Activated T-cell treated with anti-CD3 and anti-CD28 coated beads, Interleukin-2, amount 50 U/mL, for 1 hour (primary cell): ENCODE measurements at places on chromosomes 11 and 22.

DNA sequence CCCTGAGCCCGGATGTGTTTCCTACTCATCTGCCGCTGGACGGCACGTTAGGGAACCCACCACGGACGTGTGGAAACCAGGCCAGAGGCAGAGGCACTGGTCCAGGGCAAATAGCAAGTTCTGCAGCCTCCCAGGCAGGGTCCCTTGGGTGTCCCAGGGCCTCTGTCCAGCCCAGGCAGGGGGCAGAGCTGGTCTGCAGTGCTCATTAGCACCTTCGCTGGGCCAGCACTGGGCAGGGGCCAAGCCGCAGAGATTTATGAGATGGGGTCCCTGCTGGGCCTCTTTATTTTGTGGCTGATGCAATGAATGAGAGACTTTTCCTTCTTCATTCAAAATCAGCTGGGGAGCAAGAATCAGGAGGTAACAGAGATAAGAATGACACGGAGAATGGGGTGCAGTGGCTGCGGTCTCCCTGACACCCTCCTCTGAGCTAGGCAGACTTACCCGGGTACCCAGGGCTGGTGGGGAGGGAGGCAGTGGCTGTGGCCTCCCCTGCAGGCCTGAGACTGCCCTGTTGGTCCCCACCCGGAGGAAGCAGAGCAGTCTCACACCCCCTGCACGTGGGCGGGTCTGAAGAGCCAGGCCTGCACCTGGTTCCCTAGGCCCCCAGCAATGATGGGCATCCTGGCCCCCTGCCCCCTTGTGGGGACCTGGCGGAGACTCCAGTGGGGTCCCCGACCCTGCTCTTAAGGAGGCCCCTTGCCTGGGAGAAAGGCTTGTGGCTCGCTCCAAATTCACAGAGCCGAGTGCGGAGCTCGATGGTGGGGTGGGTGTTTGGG, 14.0 kb upstream of the PARVG start:
- DNase-seq, result no peak

GRCh38 chr11:18936002-18936673, 3.1 kb downstream of the MRGPRX1 start:
- DNase-seq, result no peak

DNA sequence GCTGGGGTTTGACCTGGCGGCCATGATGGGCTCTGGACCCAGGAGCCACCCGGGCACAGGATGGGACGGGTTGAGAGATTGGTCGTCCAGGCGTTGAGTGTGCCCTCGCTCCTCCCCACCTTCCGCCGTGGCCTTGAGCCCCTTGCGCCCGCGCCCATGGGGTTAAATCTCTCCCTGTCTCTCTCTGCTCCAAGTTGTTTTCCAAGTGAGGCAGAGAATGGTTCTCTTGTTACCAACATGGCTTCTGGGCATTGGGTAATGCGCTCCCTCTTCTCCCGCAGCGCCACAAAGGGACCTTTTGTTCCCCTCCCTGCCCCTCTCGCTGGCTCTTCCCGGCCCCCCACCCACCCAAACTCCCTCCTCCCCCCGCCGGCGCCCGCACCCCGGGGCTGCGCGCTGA, 18.8 kb upstream of the PICK1 start:
- no peak for DNase-seq

DNA sequence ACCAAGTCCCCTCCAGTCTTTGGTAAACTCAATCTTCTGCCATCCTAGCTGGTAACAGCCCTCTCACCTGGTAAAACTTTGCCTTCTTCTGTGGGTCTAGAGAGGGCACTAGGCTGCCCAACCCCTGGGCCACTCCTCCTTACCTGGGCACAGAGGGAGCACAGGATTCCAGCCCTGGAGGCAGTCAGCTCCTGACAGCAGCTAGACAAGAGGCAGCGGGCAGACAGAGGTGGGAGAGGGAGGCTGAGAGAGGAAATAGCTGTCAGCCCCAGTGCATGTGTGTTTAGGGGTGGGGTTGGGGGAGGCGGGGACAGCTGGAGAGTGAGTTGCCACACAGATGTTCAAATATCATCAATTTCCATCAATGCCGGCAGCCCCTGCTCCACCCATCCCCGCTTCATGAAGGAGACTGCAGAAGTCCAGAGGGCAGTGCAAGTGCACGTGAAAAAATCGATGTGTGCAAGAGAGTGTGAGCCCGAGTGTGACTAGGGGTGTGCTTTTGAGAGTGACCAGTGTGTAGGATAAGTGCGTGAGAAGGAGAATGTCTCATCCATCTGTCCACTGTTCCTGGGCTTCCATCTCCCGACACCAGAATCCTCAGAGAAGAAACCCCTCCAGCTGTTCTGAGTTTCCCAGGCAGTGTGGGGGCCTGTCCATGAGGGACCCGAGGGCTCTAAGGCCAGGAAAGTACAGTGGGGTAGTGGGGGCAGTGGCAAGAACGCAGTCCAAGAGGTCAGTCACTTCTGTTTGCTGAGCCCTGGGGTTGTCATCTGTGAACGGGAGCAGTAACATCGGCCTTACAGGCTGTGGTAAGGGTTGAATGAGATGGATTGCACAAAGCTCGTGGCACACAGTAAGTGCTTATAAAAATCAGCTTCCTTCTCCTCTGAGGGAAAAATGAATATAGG, at the start of gene PTGDR2:
PTGDR2 (minus strand) TSS at position 225 of the 908 bp plus-strand sequence. CDS start 2,228 bp downstream, outside the sequence.
- DNase-seq, result no peak

GRCh38 chr11:64970731-64971151, 1.2 kb downstream of the MAJIN start:
- peak; percentile 29 for DNase-seq

DNA sequence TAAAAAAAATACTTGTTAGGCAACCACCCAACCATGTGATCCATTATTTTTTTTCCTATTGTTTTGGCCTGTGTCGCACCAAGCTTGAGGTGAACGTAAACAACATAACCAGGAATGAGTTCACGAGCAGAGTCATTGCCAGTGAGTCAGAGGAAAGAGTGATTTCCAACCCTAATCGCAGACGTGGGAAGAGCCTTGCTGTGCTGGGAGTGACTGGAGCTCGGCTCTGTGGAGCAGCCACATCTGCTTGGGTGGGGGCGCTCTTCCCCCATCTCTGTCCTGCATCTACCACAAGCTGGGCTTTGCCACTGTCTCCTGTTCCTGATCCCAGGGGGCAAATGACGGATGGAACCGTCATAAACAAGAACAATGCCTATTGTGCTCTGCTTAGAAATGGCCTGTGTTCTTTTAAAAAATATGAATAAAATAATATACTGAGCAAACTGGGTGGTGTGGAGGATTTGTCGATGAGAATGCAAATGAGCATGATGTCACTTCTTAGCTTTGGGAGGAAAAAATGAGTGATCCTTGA, 210.0 kb downstream of the KIRREL3 start:
- DNase-seq, result no peak

GRCh38 chr22:49046546-49047361, 780.9 kb downstream of the BRD1 start:
- peak; percentile 28 for DNase-seq

DNA sequence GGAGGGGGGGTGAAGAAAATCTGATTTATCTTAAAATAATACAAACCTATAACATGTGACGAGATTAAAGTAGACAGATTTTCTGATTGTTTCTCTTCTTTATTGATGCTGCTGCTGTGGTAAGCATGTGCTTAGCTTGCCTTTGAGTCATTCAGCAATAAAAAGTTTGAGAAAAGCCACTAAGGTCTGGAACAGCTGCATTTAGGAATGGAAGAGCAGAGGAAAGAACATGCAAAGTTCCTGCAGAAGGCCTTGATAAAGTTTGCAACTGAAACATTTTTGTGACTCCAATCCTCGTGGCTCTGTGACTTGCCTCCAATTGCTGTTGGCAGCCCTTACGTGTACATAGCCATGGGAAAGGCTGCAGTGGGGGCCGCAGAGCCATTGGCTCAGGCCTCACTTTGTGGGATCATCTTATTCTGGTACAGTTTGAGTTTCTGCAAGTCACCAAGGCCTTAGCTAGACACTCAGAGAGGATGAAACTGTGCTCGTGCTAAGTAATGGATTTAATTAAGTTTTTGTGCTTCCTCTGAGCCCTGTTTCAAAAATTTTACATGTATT, 370.2 kb downstream of the AASDHPPT start:
- no peak for DNase-seq

- DNase-seq, result no peak
These were observed 50.2 kb downstream of the SLN start for GRCh38 chr11:107661656-107662055.

- no peak for DNase-seq
These were observed 13.7 kb downstream of the CRY2 start for GRCh38 chr11:45860764-45861510.

DNA sequence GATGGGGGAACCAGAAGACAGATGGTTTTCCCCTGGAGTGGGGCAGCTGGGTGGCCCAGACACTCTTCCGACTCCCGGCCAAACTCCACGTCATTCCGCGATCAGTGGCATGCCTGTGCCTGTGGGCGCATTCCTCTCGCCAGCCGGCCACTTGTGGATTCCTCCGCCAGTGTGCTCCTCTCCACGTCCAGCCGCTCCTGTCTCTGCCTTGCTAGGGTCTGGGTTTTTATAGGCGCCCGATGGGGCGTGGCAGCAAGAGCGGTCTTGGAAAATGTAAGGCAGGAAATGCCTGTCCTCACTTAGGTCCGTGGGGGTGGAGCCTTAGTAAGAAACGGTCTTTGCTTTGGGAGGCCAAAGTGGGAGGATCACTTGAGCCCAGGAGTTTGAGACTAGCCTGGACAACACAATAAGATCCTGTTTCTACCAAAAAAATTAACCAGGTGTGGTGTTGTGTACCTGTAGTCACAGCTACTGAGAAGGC, 81.6 kb upstream of the SEPTIN5 start:
- no peak for DNase-seq

DNA sequence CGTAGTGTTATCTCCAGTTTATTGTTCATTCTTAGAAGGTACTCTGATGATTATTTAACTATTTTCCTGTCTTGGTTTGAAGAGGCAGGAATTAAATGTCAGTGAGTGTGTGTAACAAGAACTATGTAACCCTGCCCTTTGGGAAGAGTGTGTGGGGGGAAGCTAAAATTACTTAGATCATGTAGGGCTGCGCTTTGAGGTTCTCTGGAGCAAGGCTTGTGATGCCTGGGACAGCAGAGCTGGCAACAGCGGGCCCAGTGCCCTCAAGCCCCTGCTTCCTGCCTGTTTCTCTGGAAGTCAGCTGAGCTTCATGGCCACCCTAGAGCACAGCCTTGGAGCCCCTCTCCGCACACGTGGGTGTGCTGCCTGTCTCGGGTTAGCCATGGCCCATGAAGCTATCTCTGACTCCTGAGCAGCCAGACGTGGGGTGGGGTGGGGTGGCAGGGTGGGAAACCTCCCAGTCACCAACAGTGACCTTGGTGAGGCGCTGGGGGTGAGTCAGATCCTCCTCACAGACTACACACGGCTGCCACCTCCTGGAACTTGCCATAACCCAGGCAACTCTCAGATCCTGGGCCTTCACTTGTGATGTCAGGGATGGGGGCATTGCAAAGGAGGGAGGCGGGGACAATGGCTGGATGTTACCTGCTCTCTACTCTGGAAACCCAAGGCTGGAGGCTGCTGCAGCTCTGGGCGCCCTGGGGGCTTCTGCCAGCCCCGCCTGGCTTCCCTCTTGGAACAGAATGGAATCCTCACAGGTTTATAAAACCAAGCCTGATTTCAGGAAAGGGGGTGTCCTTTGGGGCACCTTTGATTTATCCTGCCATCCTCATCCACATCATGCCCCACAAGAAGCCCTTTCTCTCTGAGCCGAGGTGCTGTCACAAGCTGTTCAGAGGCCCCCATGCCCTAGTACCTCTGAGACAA, 88.6 kb downstream of the SNX19 start:
- DNase-seq, result no peak

GRCh38 chr11:12182676-12183541, 72.5 kb downstream of the MICAL2 start:
- DNase-seq, result no peak

- no peak for DNase-seq
These were observed 749 bp downstream of the VWA5A start for GRCh38 chr11:124115782-124116616.

GRCh38 chr22:21876486-21877176, 9.2 kb upstream of the MAPK1 start:
- no peak for DNase-seq

DNA sequence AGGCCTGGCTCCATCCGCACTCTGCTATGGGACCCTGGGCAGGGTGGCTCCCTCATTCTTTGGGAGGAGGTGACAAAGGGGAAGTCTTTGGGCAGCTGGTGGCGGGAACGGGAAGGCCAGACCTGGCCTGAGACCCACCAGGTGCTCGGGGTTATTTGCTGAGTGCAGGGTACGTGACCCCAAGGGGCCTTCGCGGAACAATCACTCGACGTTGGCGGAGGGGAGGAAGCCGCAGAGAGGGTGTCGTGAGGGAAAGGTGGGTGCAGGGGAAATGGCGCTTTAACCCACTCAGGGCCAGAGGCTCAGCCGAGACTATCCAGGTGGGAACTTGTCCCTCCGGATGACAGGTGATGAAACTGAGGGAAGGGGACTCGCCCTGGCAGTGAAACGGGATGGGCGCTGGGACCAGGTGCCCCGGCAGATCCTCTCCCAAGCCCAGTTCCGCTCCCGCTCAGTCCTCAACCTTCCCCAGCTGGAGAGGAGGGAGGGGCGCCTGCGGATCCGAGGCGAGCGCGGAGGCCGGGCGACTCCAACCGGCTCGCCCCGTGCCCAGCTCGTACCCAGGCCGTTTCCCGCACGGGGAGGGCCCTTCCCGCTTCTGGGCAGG, 911 bp downstream of the A4GALT start:
- no peak for DNase-seq

GRCh38 chr11:57618438-57618837, 21.0 kb downstream of the SERPING1 start:
- DNase-seq, result no peak

- DNase-seq, result no peak
These were observed 15.3 kb downstream of the UBE4A start for GRCh38 chr11:118374729-118375128.

DNA sequence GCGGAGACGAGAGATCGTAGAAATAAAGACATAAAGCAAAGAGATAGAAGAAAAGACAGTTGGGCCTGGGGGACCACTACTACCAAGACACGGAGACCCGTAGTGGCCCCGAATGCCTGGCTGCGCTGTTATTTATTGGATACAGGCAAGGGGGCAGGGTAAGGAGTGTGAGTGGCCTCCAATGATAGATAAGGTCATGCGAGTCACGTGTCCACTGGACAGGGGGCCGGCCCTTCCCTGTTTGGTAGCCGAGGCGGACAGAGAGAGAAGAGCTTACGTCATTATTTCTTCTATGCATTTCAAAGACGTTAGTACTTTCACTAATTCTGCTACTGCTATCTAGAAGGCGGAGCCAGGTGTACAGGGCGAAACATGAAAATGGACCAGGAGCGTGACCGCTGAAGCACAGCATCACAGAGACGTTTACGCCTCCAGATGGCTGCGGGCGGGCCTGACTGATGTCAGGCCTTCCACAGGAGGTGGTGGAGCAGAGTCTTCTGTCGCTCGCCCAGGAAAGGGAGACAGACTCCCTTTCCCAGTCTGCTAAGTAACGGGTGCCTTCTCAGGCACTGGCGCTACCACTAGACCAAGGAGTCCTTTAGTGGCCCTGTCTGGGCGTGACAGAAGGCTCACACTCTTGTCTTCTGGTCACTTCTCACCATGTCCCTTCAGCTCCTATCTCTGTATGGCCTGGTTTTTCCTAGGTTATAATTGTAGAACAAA, 24.8 kb downstream of the PPP6R2 start:
- no peak for DNase-seq

DNA sequence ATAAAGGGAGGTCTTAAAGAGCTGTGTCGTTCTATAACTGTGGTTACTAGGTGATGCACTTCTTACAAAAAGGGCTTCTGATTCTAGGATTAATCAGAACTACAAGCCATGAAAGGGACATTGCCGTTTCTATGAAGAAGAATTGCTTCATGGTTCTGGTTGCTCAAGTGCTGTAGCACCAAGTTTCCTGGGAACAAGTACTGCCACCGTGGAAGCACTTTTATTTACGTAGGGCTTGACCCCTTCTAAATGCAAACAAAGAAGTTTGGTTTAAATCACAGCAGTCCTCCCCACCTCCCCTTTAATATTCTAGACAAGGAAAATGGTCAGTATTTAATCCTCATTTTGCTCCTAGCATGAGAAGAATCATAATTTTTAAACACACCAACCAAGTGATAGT, 9.8 kb downstream of the YAP1 start:
- DNase-seq, result no peak
